Mucosa of descending colon (tissue), 3 donors: ENCODE measurements at places on chromosomes 2 and 18.

GRCh38 chr2:205751569-205752031, 69.3 kb downstream of the NRP2 start:
- DNase-seq: no peak

DNA sequence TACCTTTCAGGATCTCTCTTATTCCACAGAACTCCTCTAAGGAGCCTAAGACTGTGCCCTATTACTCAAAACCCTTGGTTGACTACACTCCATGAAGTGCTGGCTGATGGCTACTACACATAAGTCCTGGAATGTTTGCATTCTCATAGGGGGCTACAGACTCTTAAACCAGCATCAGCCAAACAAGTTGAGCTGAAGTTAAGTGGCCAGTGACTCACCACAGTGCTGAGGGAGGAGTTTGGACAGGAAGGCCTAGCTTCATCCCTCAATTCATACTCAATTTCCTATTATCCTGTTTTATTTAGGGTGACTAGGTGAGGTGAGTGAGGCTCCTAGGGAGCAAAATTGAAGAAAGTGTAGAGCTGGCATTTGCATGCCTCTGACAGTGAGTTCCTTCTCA, 246.7 kb downstream of the SMAD2 start:
- DNase-seq: no peak

- peak; percentile 52 for DNase-seq
Measured at GRCh38 chr18:31233621-31234275, 71.1 kb upstream of the DSC1 start.

DNA sequence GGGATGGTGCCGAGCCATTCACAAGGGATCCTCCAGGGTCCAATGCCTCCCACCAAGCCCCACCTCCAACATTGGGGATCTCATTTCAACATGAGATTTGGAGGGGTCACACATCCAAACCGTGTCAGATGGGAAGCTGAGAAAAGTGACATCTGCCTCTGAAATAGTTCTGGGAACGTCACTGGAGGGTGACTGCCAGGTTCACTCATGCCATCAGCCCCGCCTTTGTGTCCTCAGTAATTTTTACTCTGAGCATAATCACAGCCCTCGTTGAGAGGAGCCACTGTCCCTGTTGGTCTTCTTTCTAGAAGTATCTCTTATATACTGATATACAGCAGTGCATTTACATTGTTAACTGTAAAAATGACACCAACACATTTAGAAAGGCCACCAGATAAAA, 67.4 kb downstream of the KLHL29 start:
- DNase-seq: no peak

- no peak for DNase-seq
Measured at GRCh38 chr18:34397286-34397896, 172.7 kb upstream of the NOL4 start.

- DNase-seq: no peak
Measured at GRCh38 chr18:56815926-56816325, 164.8 kb downstream of the WDR7 start.

- DNase-seq: no peak
Measured at GRCh38 chr2:49222975-49223528, 68.7 kb upstream of the FSHR start.

GRCh38 chr2:23591111-23591510, 206.1 kb downstream of the KLHL29 start:
- DNase-seq: no peak

- DNase-seq: peak; percentile 47
Measured at GRCh38 chr2:20429528-20429927, 17.3 kb upstream of the RHOB start.

GRCh38 chr2:136013955-136014354, 28.5 kb upstream of the DARS1 start:
- DNase-seq: peak; percentile 12

GRCh38 chr2:145600811-145601210, 1080.9 kb upstream of the ZEB2 start:
- no peak for DNase-seq

DNA sequence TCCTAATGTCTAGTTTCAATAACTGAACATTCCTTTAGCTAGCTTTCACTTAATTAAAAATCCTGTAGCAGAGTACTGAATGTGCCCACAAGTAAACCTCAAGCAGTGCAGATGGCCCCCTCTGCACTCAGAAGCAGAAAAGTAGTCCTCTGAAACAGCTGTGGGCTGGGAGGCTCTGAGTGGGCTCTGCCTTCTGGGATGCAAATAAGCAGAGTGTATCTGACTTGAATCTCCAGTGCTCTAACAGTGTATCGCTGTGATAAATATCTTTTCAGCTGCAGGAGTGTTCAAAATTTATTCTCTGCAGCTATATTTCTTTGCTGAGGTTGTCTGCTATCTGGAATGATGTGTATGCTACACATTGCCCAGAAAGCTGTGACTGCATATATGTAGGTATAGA, 44.8 kb upstream of the SYT4 start:
- DNase-seq: no peak

- peak; percentile 82 for DNase-seq
Measured at GRCh38 chr2:159249990-159250715, 36.4 kb downstream of the WDSUB1 start.

- DNase-seq: no peak
Measured at GRCh38 chr2:54644236-54644635, 79.2 kb upstream of the EML6 start.
